Breast epithelium (tissue), 4 donors: ENCODE measurements at places on chromosomes 2 and 18. TPM values are rescaled to one million over a fixed set of nuclear protein-coding genes. Genes with fewer than 3 reads are reported as not detected.

Gene C2orf66
- not detected for total RNA-seq

- H3K27ac ChIP-seq, result no peak overlapping the region
- no peaks in the 10 kb centered on the region for H3K27me3 ChIP-seq
- no peak overlapping the region for H3K4me3 ChIP-seq
- no peak for DNase-seq
- no peaks in the 10 kb centered on the region for H3K36me3 ChIP-seq
- no peaks in the 10 kb centered on the region for H3K4me1 ChIP-seq
Observed at GRCh38 chr2:20549691-20550348, 101.1 kb downstream of the HS1BP3 start.

DNA sequence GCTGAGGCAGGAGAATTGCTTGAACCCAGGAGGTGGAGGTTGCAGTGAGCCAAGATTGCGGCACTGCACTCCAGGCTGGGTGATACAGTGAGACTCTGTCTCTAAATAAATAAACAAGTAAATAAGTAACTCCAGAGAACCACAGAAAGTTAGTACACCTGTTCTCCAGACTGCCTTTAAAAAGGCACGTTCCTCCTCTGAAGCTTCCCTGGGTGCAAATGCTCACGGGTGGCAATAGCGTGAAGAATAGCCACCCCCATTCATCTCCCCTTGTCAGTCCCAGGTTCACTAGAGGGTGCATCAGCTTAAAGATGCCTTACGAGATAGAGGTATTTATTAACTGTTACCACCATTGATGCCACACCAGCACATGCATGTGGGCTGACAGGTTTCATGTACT, 64.3 kb upstream of the RTN4 start:
- H3K27me3 ChIP-seq, result no peaks in the 10 kb centered on the region
- no peaks in the 10 kb centered on the region for H3K36me3 ChIP-seq
- no peaks in the 10 kb centered on the region for H3K4me1 ChIP-seq
- H3K27ac ChIP-seq, result no peak overlapping the region
- no peak for DNase-seq

Gene CD8B
- 3.6 TPM for total RNA-seq

Gene LIMS2
- 19.4 TPM for total RNA-seq

- no peaks in the 10 kb centered on the region for H3K4me1 ChIP-seq
- H3K27me3 ChIP-seq, result no peaks in the 10 kb centered on the region
- H3K4me3 ChIP-seq, result no peak overlapping the region
- no peaks in the 10 kb centered on the region for H3K36me3 ChIP-seq
- no peak for DNase-seq
- peak overlapping the region; percentile 15 for H3K27ac ChIP-seq
Observed at GRCh38 chr18:10482985-10483949, 28.8 kb downstream of the APCDD1 start.

- no peaks in the 10 kb centered on the region for H3K27me3 ChIP-seq
- no peaks in the 10 kb centered on the region for H3K4me1 ChIP-seq
- no peak for DNase-seq
- H3K36me3 ChIP-seq, result no peaks in the 10 kb centered on the region
- H3K27ac ChIP-seq, result no peak overlapping the region
- no peak overlapping the region for H3K4me3 ChIP-seq
Observed at GRCh38 chr2:41924709-41925408, 123.0 kb upstream of the PKDCC start.

- H3K4me3 ChIP-seq, result no peak overlapping the region
- H3K27ac ChIP-seq, result peak overlapping the region; percentile 90
- H3K27me3 ChIP-seq, result no peaks in the 10 kb centered on the region
- peak; percentile 91 for DNase-seq
- no peaks in the 10 kb centered on the region for H3K4me1 ChIP-seq
- H3K36me3 ChIP-seq, result no peaks in the 10 kb centered on the region
Observed at GRCh38 chr2:20231598-20232026, 6.7 kb upstream of the SDC1 start.

Gene IL1R1
- 206 TPM for total RNA-seq

GRCh38 chr2:99772591-99773331, 282.9 kb upstream of the REV1 start:
- H3K4me1 ChIP-seq, result no peaks in the 10 kb centered on the region
- no peaks in the 10 kb centered on the region for H3K36me3 ChIP-seq
- H3K4me3 ChIP-seq, result no peak overlapping the region
- DNase-seq, result no peak
- no peak overlapping the region for H3K27ac ChIP-seq

- no peaks in the 10 kb centered on the region for H3K4me1 ChIP-seq
- no peak overlapping the region for H3K4me3 ChIP-seq
- no peaks in the 10 kb centered on the region for H3K27me3 ChIP-seq
- no peak overlapping the region for H3K27ac ChIP-seq
- DNase-seq, result no peak
Observed at GRCh38 chr18:70469916-70470315, 181.1 kb downstream of the SOCS6 start.

- peaks cover 8% of the 10 kb centered on the region for H3K4me1 ChIP-seq
- no peak overlapping the region for H3K27ac ChIP-seq
- DNase-seq, result no peak
- H3K4me3 ChIP-seq, result no peak overlapping the region
- H3K36me3 ChIP-seq, result no peaks in the 10 kb centered on the region
Observed at GRCh38 chr18:44857081-44857480, 176.4 kb downstream of the SETBP1 start.

GRCh38 chr2:170148161-170148560, 29.8 kb upstream of the MYO3B start:
- no peak overlapping the region for H3K4me3 ChIP-seq
- H3K27me3 ChIP-seq, result no peaks in the 10 kb centered on the region
- H3K27ac ChIP-seq, result no peak overlapping the region
- DNase-seq, result no peak
- no peaks in the 10 kb centered on the region for H3K36me3 ChIP-seq
- H3K4me1 ChIP-seq, result no peaks in the 10 kb centered on the region

Gene ALPI
- total RNA-seq, result not detected

GRCh38 chr2:236916181-236916580, 169.5 kb upstream of the COPS8 start:
- DNase-seq, result no peak
- no peak overlapping the region for H3K27ac ChIP-seq
- no peaks in the 10 kb centered on the region for H3K4me1 ChIP-seq
- no peaks in the 10 kb centered on the region for H3K36me3 ChIP-seq

Gene TTN
- total RNA-seq, result 2.9 TPM

DNA sequence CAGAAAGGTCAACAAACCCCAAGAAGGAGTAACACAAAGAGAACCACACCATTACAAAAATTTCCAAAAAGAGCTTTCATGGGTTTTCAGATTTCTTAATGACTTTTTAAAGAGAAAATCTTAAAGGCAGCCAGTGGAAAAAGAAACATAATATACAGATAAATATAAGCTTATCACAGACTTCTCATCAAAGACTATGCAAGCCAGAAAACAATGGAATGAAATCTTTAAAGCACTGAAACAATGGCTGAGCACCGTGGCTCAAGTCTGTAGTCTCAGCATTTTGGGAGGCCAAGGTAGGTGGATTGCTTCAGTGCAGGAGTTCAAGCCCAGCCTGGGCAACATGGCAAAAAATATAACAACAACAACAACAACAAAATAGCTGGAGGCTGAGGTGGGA, 237.4 kb downstream of the CYP26B1 start:
- no peak overlapping the region for H3K27ac ChIP-seq
- H3K4me1 ChIP-seq, result no peaks in the 10 kb centered on the region
- H3K4me3 ChIP-seq, result no peak overlapping the region
- H3K36me3 ChIP-seq, result no peaks in the 10 kb centered on the region

- DNase-seq, result no peak
- no peaks in the 10 kb centered on the region for H3K27me3 ChIP-seq
- no peak overlapping the region for H3K4me3 ChIP-seq
- H3K36me3 ChIP-seq, result no peaks in the 10 kb centered on the region
Observed at GRCh38 chr2:110886826-110887573, 154.6 kb downstream of the ACOXL start.

- H3K27me3 ChIP-seq, result no peaks in the 10 kb centered on the region
- no peaks in the 10 kb centered on the region for H3K4me1 ChIP-seq
- no peaks in the 10 kb centered on the region for H3K36me3 ChIP-seq
- no peak overlapping the region for H3K27ac ChIP-seq
- no peak overlapping the region for H3K4me3 ChIP-seq
Observed at GRCh38 chr2:200084036-200084435, 128.7 kb downstream of the MAIP1 start.

- no peak overlapping the region for H3K4me3 ChIP-seq
- no peak for DNase-seq
- H3K4me1 ChIP-seq, result no peaks in the 10 kb centered on the region
- H3K27ac ChIP-seq, result no peak overlapping the region
- H3K27me3 ChIP-seq, result no peaks in the 10 kb centered on the region
Observed at GRCh38 chr2:179571252-179571651, 290.2 kb downstream of the ZNF385B start.

Gene MYO3B
- 0.98 TPM for total RNA-seq

DNA sequence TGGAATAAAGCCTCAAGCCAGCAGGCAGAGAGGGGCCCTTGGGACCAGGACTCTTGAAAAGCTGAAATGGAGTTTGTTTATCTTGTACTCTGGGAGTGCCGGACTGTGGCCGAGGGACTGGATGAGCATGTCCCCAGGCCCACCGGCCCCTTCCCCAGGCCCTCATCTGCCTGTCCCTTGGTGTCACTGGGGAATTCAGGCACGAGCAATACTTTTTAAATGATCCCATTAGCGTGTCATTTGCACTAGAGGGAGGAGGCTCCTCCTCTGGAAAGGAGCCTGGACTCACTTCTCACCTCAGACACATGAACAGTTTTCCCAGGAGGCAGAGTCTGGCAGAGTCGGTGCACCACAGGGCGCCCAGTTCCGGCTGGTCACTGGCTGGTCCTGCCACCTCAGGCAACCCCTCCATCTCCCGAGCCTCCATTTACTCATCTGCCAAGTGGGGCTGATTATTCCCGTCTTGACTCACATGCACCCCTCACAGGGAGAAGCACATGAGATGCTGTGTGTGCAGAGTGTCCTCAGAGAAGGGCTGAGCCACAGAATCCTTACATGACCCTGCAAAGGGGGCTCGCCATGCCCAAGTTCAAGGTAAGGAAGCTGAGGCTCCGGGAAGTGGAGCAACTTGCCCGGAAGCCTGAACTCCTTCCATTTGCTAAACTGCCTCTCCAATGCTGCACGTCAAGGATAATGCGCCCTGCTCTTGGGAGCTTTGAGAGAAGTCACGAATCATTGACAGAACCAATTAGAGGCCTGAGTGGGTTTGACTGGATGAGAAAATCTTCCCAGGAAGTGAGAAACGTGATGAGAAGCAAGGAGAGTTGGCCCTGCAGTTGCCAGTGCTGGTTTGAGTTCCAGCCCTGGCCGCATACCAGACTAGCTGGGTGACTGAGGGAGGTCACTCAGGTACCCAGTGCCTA, 26.7 kb downstream of the CIB4 start:
- no peak for DNase-seq
- peaks cover 6% of the 10 kb centered on the region for H3K27me3 ChIP-seq
- no peaks in the 10 kb centered on the region for H3K36me3 ChIP-seq
- H3K4me3 ChIP-seq, result no peak overlapping the region
- H3K27ac ChIP-seq, result peak overlapping the region; percentile 38

- H3K27ac ChIP-seq, result no peak overlapping the region
- H3K36me3 ChIP-seq, result no peaks in the 10 kb centered on the region
- no peak for DNase-seq
- H3K4me3 ChIP-seq, result no peak overlapping the region
- H3K4me1 ChIP-seq, result no peaks in the 10 kb centered on the region
- no peaks in the 10 kb centered on the region for H3K27me3 ChIP-seq
Observed at GRCh38 chr2:83959266-83959665, 499.8 kb downstream of the SUCLG1 start.

- H3K27me3 ChIP-seq, result no peaks in the 10 kb centered on the region
- no peaks in the 10 kb centered on the region for H3K36me3 ChIP-seq
- H3K4me3 ChIP-seq, result no peak overlapping the region
- DNase-seq, result no peak
- no peak overlapping the region for H3K27ac ChIP-seq
- H3K4me1 ChIP-seq, result no peaks in the 10 kb centered on the region
Observed at GRCh38 chr2:79083597-79084251, 4.1 kb downstream of the REG1B start.

- no peaks in the 10 kb centered on the region for H3K36me3 ChIP-seq
- no peaks in the 10 kb centered on the region for H3K4me1 ChIP-seq
- no peak overlapping the region for H3K27ac ChIP-seq
- DNase-seq, result no peak
- no peak overlapping the region for H3K4me3 ChIP-seq
Observed at GRCh38 chr2:223800908-223801307, 36.5 kb downstream of the AP1S3 start.

DNA sequence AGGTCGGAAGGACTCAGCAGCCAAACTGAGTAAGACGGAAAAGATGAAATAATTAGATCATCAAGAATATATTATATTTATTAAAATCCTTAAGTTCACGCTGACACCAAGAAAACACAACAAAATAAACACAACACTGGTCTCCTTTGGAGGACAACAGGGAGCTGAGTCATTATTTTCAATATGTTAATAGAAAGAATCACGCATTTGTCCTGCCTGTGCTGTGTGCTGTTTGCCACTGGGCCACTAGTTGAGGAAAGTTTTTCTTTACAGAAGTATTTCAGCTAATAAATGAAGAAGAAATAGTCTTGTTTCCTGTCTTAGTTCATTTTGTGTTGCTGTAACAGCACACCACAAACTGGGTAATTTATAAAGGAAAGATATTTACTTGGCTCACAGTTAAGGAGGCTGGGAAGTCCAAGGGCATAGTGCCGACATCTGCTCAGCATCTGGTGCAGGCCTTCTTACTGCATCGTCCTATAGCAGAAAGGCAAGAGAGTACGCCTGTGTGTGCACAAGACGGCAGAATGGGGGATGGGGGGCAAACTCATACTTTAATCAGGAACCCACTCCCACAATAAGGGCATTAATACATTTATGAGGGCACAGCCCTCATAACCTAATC, 88.0 kb downstream of the TCF7L1 start:
- no peaks in the 10 kb centered on the region for H3K27me3 ChIP-seq
- H3K4me3 ChIP-seq, result no peak overlapping the region
- H3K36me3 ChIP-seq, result no peaks in the 10 kb centered on the region

Gene ABCA12
- not detected for total RNA-seq

GRCh38 chr2:146031158-146031557, 1511.2 kb upstream of the ZEB2 start:
- H3K27ac ChIP-seq, result no peak overlapping the region
- no peak for DNase-seq
- no peaks in the 10 kb centered on the region for H3K36me3 ChIP-seq

GRCh38 chr2:18117592-18117991, 239.1 kb downstream of the KCNS3 start:
- no peak for DNase-seq
- no peak overlapping the region for H3K27ac ChIP-seq
- H3K27me3 ChIP-seq, result no peaks in the 10 kb centered on the region
- H3K4me3 ChIP-seq, result no peak overlapping the region

DNA sequence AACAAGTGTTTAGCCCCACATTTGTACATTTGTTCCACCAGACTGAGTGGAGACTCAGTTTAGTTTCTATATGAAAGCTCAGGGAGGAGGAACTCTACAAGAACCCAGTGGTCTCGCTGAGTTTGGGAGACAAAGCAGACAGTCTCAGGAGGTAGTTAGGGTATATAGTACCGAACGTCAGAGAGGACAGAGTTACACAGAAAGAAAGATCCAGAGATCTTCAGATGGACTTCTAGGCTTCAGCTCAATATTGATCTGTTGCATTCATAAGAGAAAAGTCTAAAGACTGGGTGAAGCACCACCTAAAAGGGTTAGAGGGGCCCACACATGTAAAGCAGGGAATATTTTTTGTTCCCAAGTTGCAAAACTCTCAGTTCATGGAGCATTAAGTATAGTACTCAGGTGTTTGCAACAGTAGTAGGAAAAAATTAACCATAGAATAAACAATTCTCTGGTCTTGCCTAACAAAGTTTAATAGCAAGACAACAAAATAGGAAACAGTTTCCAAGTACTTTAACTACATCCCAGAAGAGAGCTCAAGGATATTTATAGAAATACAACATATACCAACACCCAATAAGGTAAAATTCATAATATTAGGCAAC, 4.2 kb downstream of the TFPI start:
- no peaks in the 10 kb centered on the region for H3K4me1 ChIP-seq
- H3K27me3 ChIP-seq, result no peaks in the 10 kb centered on the region
- peak overlapping the region; percentile 55 for H3K4me3 ChIP-seq

Gene ACTR1B
- 61.9 TPM for total RNA-seq

Gene HAUS1
- 52.6 TPM for total RNA-seq
